Activated T-helper 9 cell treated with anti-CD3 and anti-CD28 coated beads, Interleukin-2, amount 50 U/mL, for 16 hours (primary cell): ENCODE measurements at places on chromosomes 7 and 10.

- DNase-seq = no peak
These were observed 92.8 kb downstream of the CPXM2 start for GRCh38 chr10:123798856-123799255.

DNA sequence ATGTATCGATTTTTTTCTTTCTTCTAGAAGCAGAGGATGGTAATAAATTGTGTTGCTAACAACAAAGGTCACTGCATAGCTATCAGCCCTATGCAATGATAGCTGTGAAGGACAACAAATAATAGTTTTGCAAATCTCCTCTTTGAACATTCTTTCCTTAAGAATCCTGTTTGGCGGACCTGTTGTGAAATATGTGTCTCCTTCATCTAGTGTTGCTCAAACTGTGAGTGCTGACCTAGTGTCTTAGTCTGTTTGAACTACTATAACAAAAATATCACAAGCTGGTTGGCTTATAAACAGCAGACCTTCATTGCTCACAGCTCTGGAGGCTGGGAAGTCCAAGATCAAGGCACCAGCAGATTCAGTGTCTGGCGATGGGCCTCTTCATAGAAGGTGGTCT is 53.7 kb downstream of the CAV1 start:
- DNase-seq = no peak

GRCh38 chr10:44206127-44206818 is 178.6 kb downstream of the CXCL12 start:
- no peak for DNase-seq

GRCh38 chr10:110511734-110512449 is 14.2 kb downstream of the DUSP5 start:
- DNase-seq = no peak

- no peak for DNase-seq
These were observed 62.6 kb downstream of the MEST start for GRCh38 chr7:130554481-130554880.

DNA sequence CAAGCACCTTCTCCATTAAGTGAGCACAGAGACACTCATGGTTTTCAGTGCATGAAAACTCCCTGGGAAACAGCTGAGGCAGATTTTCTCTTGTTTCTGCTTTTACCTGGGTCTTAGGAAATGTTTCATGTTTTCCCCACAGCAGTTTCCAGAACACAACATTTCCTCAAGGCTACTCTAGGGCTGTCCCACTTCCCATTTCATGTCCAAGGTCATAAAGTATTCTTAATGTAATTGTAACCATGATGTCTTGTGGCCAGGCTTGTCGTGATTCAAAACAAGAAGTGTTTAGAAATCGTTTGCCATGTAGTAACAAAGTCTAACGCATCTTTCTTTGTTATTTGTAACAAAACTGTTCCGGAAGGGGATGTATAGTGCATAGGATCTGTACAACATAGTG is 83.8 kb upstream of the NRP1 start:
- DNase-seq = no peak

GRCh38 chr7:2376351-2377154 is 21.9 kb downstream of the EIF3B start:
- DNase-seq = no peak

DNA sequence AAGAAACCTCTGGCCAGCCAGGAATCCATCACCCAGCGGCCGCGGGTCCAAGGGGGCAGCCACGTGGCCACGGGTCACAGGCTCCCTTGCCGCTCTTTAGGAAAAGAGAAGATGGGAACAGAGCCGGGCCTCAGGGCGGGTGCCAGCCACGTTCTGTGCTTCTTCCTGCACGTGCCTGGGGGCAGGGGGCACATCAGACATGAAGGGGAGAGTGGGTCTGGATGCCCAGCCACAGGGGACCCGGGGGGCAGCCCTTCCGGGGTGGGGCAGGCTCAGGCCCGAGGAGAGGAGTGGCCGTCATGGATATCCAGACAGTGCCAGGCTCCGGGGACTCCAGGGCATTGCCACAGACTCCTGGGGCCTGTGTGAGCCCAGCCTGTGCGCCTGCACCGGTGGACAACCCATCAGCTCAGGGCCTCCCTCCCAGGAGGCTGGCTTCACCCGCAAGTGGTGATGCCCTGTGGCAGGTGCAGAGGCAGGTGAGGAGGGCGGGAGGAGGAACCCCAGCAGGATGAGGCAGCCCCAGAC is 31.0 kb upstream of the ADGRA1 start:
- no peak for DNase-seq
